ENCODE measurements at places on chromosomes 13 and 19. TPM values are rescaled to one million over a fixed set of nuclear protein-coding genes. Genes with fewer than 3 reads are reported as not detected.
A peak's percentile ranks its signal among the peaks of the same experiment; 100 is the strongest.

KIR2DL1 gene
- not detected for polyA plus RNA-seq

CYP4F12 gene
- polyA plus RNA-seq: 0.03 TPM

FOXO1 gene
- polyA plus RNA-seq: 1.5 TPM

SIGLECL1 gene
- not detected for polyA plus RNA-seq

DNA sequence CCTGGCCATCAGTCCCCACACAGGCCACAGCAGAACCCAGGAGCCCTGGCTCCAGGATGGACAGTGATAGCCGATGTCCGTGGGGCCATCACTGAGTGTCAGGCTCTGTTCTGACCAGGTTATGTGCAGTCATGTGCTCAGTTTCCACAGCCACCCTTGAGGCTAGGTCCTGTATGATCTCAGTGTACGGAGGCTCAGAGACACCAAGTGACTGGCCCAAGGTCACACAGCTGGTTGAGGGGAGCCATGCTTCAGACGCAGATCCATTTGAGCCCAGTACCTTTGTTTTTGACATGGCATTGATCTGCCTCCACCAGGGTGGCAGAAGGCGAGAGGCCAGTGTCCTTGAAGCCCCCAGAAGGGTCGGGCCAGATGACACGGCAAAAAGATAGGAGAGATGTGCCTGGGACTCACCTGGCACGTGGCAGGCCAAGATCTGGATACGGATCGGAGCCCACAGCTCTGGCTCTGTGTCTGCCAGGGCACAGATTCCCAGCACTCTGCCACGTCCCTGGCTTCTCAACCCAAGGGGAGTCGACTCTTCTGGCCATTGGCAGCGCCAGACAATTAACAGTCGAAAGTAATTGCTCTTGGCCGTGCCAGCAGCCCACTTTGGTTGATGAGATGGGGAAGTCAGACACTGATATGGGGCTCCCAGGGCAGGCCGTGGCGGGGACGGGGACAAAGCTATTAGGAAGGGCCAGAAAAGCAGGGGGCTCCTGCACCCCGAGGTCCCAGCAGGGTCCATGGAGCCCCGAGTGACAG lies 15.6 kb downstream of the EVI5L start:
- H3K27me3 ChIP-seq: no peaks in the 10 kb centered on the region
- no peaks in the 10 kb centered on the region for H3K36me3 ChIP-seq
- no peak overlapping the region for H3K27ac ChIP-seq
- H3K4me1 ChIP-seq: no peaks in the 10 kb centered on the region
- no peak for DNase-seq

- H3K36me3 ChIP-seq: no peaks in the 10 kb centered on the region
- H3K4me1 ChIP-seq: no peaks in the 10 kb centered on the region
- no peak overlapping the region for H3K27ac ChIP-seq
- H3K4me3 ChIP-seq: no peak overlapping the region
- no peak for DNase-seq
Observed at GRCh38 chr19:30968210-30968609, 381.0 kb downstream of the TSHZ3 start.

GRCh38 chr13:21846605-21847004 lies 175.7 kb downstream of the FGF9 start:
- no peak for DNase-seq
- no peaks in the 10 kb centered on the region for H3K4me1 ChIP-seq
- no peaks in the 10 kb centered on the region for H3K36me3 ChIP-seq
- no peaks in the 10 kb centered on the region for H3K27me3 ChIP-seq
- H3K4me3 ChIP-seq: no peak overlapping the region

GRCh38 chr19:4606921-4607678 lies 32.2 kb upstream of the TNFAIP8L1 start:
- H3K4me3 ChIP-seq: no peak overlapping the region
- H3K27ac ChIP-seq: no peak overlapping the region
- peak; percentile 89 for DNase-seq

GRCh38 chr13:50509167-50509566 lies 334.3 kb downstream of the DLEU7 start:
- no peaks in the 10 kb centered on the region for H3K4me1 ChIP-seq
- H3K27ac ChIP-seq: no peak overlapping the region
- H3K36me3 ChIP-seq: no peaks in the 10 kb centered on the region
- no peaks in the 10 kb centered on the region for H3K27me3 ChIP-seq
